ENCODE measurements at places on chromosomes 16 and 17. TPM values are rescaled to one million over a fixed set of nuclear protein-coding genes. Genes with fewer than 3 reads are reported as not detected.

Gene PTGES3L
- 0.38 TPM for total RNA-seq

Gene MT4
- total RNA-seq = not detected

DNA sequence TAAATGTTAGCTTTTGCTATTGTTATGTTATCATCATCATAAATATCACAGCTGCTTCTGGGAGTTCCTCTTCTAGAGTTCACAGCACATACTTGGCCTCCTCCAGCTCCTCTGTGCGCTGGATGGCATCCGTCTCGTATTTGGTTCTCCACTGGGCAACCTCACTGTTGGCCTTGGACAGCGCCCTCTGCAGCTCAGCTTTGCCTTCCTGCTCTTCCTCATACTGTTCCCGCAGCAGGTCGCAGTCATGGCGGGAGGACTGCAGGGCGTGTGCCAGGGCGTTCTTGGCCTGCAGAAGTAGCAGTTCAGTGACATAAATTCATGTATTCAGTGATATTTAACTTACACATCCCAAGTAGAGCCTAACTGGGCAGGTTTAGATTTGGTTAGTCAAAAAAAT is 23.4 kb downstream of the MYH8 start:
- no peak for DNase-seq

GRCh38 chr16:64182985-64183384 is 938.9 kb downstream of the CDH11 start:
- no peak for DNase-seq

DNA sequence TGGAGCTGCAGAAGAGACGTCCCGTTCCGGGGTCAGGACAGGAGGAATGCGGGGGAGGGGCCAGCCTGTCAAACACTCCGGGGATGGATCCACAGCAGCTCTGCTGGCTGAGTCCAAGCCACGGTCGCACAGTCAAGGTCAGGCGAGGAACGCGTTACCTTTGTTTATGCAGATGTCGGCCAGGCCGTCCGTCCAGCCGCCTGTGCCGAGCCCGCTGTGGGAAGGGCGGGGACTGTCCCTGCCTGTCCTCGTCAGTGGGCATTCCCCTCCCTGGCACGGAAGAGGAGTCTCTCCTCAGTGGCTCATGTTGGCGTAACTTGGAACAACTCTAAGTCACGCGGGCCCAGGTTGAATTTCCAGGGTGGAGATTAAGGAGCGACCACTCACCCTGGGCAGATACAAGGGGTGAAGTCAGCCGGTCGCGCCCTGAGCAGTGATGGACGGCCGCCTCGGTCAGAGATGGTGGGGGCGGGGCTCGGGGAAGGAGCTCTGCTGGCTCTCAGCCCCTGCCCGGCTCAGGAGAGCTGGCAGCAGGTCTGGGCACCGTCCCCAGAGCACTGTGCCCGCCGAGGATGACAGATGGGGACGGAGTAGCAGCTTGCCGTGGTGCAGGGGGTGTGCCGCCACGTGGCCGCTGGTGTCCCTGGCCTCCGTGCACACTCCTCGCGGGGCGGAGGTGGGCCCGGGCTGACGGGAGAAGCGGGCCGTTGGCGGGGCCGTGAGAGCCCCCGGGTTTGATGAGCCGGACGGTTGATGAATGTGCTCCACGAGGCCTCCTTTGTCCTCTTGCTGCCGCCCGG is 7.3 kb downstream of the CACNA1H start:
- DNase-seq = no peak

DNA sequence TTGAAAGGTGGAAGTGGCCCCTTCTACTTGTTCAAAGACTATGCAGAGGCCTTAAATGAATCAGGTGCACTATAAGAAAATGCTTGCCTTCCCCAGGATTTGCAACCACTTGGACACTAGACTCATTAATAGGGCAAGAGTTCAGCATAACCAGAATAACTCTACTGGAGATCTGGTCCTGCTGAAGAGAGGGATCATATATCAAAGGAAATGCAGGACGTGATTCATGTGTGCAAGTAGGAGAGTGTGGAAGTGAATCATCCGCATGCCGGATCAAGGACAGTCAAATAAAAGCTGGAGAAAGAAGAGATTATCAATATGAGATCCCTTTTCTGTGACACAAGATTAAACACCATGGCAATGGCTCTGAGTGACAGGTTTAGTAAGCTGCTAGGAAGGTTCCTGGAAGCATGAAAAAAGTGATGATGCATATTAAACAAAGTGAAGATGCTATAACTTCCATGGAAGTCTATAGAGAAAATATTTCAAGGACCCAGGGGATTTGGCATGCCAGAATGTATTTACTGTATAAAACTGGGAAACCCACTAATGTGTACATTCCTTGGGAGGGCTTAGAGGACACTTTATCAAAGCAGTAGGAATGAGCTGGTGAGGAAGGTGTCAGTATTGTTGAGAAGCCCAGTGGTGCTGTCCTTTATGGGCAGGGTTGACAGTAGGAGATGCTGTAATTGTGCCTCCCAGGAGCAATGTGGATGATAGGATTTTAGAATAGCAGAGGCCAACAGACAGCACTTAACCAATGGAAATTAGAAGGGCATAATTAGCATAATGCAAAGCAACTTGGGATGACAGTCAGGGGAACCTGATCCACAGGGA is 133.1 kb downstream of the ABCA8 start:
- DNase-seq = no peak

Gene VMO1
- 5.6 TPM for total RNA-seq

GRCh38 chr17:39130205-39130604 is 21.2 kb downstream of the PLXDC1 start:
- no peak for DNase-seq

DNA sequence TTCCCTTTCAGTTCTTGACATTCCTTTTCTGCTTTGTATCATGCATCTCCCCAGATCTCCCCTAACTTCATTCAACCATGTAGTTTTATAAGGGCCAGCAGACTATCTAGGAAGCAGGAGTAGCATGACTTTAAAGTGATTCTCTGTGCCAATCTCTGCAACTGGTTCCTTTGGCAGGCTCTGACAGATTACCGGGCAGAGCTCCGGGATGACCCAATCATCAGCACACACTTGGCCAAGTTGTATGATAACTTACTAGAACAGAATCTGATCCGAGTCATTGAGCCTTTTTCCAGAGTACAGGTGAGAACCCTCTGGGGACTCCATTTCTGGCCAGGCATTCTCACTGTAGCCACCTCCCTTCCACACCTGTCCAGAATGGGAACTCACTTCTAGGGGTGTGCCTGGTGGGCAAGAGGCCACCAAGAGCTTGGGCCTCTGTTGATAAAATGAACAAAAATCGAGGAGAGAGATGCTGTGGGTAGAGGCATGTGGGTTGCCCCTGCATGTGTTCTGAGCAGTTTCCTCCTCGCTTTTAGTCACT is 7.6 kb upstream of the CDK5R1 start:
- DNase-seq = no peak

Gene CCL1
- total RNA-seq = not detected

DNA sequence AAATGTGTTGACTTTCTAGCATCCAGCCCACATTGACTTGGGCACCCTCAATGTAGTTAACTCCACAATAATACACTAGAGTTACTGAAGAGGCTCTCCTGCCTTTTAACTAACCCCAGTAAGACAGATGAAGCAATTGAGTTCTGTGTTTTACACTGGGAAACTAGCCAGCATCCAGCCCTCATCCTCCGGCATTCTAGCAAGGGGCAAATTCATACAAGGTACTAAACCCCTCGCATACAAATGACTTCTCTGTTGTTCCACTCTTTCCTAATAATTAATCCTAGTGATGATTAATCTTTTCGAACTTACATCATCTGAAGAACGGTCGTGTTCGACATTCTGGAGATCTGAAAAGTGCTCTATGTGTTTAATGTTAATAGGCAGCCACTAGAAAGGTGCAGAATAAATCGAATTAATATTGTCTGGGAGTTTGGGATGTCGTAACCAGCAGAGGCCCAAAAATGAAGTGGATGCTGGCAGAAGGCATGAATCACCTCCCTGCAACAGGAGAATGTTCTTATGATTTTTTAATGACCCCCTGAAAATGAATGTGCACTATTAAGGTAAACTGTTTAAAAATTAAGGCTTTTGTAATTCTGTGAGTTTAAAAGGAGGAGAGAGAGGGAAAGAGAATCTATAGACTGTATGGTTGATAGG is 249.4 kb downstream of the SNX29 start:
- no peak for DNase-seq

DNA sequence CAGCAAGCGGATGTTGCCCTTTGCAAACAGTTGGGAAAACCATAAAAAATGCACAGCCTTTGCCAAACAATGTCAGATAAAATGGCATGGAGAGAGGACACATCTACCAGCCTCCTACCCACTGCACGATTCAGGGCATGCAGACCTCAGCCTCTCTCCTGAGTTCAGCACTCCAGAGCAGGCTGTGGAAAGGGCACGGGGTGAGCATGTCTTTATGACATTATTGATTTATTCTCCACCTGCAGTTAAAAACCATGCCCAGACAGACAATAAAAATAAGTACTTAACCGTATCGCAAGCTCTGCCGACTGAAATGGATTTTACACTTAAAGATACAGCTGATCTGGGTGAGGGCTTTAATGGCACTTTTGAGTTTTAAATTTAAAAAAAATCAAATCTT is 127.1 kb downstream of the MAF start:
- DNase-seq = no peak

- no peak for DNase-seq
Observed at GRCh38 chr16:25585526-25585925, 106.2 kb upstream of the HS3ST4 start.

DNA sequence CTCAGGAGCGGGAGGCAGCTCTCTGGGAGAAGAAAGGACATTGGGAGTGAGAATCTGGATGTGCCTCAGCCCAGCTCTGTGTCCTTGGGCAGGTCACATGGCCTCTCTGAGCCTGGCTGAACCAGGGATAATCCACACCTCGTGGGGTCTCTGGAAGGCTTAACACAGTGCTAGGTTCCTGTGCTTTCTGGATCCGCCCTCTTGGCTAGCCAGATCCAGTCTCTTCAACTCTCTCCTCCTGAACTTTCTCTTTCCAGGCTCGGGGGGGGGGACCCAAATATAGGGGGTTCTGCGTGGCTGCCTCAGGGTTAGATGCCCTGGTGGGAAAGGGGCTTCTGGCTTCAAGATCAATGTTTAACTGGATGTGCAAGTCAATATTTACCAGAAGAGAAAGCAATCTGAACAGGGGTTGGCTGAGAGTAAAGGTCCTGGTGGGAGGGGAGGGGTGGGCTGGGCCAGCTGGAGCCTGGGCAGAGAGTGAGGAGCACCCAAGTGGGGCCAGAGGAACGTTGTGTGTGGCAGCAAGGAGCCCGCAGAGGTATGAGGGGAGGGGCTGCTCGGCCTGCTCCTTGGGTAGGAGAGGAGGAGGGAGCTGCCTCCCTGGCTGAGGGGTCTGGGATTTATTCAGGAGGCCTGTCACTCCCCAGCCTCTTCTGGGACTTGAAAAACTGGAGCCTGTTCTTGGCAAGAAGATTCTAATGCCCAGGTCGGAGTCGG is at the start of gene SERPINF2:
Gene SERPINF2, plus strand, starts transcription at position 501 of the 717 bp plus-strand sequence. CDS start 2,125 bp downstream, outside the sequence.
- peak; percentile 71 for DNase-seq

GRCh38 chr17:60301649-60302048 is 90.3 kb downstream of the USP32 start:
- no peak for DNase-seq

DNA sequence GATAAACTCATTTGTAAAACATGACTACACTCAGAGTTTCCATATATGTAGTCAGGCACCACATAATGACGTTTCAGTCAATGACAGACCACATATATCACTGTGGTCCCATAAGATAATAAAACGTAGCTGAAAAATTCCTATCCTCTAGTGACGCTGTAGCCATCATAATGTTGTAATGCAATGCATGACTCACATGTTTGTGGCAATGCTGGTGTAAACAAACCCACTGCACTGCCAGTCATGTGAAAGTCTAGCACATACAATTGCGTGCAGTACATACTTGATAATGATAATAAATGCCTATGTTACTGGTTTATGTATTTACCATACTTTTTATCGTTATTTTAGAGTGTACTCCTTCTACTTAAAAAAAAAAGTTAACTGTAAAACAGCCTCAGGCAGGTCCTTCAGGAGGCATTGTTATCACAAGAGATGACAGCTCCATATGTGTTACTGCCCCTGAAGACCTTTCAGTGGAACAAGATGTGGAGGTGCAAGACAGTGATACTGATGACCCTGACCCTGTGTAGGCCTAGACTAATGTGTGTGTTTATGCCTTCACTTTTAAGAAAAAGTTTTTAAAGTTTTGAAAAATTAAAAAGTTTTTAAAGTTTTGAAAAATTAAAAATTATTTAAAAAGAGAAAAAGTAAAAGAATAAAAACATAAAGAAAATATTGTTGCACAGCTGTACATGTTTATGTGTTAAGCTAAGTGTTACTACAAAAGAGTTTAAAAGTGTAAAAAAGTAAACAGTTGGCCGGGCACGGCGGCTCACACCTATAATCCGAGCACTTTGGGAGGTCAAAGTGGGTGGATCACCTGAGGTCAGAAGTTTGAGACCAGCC is 9.0 kb downstream of the STAT5B start:
- DNase-seq = no peak
